CD4-positive, alpha-beta T cell treated with Interferon gamma for 1 hour (primary cell): ENCODE measurements at places on chromosomes 16 and 17.

- DNase-seq, result no peak
Measured at GRCh38 chr17:68238871-68239253, 9.0 kb upstream of the AMZ2 start.

GRCh38 chr16:72107371-72107770 is 13.7 kb downstream of the DHX38 start:
- no peak for DNase-seq

GRCh38 chr17:11495613-11496012 is 102.7 kb upstream of the DNAH9 start:
- no peak for DNase-seq

GRCh38 chr16:77059446-77059845 is 131.5 kb upstream of the MON1B start:
- DNase-seq, result no peak

DNA sequence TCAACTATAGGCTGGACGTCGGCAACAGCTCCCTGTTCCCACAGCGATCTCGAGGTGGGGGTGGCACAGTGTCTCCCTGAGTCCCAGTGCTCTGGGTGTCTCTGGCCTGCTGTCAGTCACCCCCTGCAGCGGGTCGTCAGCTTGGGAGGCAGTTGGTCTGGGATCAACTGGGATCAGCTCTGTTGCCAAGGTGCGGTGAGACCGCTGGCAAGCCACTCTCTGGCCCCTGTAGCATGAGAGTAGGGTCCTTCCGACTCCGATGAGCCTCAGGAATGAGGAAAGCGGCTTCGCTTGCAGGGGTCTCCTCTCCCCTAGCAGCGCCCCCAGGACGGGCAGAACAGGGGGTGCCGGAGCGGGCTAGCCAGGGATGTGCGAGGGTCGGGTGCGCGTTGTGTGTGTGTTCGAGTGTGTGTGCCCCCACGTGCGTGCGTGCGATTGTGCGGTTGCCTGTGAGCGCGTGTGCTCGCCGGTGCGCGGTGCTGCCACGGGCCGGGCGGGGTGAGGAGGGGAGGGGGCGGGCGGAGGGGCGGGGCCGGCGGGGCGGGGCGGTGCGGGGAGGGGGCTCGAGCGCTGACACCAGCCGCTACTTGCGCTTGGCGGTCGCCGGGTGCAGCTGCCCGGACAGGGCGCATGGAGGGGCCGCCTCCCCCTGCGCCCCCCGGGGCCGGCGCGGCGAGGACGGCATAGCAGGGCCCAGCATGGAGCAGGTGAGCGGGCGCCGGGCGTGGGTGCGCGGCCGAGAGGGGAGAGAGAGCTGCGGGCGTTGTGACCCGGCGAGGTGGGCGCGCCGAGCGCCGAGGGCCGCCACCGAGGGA is 9.4 kb upstream of the ARHGAP23 start:
- no peak for DNase-seq

GRCh38 chr16:59356709-59357108 is 622.6 kb upstream of the GOT2 start:
- DNase-seq, result no peak

- DNase-seq, result peak; percentile 19
Measured at GRCh38 chr17:55641676-55642081, 81.0 kb downstream of the TMEM100 start.

DNA sequence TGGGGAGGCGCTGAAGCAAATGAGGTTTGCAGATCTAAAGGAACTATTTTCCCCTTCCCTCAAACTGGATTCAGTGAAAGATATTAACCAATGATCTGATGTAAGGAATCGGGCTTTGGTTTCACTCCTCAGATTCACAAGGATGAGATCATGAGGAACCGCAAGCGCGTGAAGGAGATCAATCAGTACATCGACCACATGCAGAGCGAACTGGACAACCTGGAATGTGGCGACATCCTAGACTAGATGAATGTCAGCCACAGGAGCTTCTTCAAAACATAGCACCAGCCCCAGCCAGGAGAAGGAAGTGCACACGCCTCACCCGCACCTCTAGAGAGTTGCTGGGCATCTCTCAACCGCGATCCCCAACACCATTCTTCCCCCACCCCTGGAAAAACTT is 22.5 kb downstream of the ATPAF2 start:
- DNase-seq, result no peak

- DNase-seq, result no peak
Measured at GRCh38 chr16:83849421-83849820, 41.6 kb downstream of the HSBP1 start.

GRCh38 chr16:84979516-84979915 is 31.8 kb downstream of the ZDHHC7 start:
- DNase-seq, result no peak

DNA sequence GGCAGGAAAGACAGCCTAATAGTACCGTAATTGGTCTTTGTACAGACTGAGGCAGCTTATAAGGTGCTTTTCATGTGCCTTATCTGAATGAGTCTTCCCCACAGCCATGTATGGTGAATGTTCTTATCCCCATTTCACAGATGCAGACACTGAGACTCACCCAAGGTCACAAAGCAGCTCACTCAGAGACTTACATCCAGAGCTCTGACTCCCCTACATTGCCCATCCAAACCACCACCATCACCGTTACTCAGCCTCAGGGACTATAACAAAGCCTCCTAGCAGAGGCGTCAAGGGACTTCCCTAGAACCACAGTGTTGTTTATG is 627 bp upstream of the GPR179 start:
- DNase-seq, result no peak

- DNase-seq, result no peak
Measured at GRCh38 chr17:8122422-8122923, 1.4 kb downstream of the HES7 start.

DNA sequence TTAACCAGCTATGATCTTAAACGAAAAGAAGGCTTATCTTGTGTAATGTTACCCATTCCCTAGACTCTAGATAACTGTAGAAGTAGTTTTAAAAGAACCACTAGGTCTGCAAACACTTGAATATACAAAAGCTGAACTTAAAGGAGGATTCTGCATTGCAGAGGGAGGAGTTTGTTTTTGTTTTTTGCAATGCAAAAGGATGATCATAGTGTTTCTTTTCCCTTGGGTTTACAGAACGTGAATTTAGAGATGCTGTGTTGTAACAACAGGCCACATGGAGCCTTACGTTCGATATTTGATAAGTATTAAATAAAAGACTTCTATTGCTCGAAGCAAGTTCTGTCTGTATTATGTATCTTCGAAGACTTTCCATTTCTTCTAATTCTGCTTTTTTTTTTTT is 77.6 kb downstream of the CHD9 start:
- DNase-seq, result no peak

- DNase-seq, result no peak
Measured at GRCh38 chr17:38910325-38910724, 15.1 kb upstream of the LASP1NB start.

- DNase-seq, result no peak
Measured at GRCh38 chr17:14396547-14396946, 95.7 kb downstream of the HS3ST3B1 start.

DNA sequence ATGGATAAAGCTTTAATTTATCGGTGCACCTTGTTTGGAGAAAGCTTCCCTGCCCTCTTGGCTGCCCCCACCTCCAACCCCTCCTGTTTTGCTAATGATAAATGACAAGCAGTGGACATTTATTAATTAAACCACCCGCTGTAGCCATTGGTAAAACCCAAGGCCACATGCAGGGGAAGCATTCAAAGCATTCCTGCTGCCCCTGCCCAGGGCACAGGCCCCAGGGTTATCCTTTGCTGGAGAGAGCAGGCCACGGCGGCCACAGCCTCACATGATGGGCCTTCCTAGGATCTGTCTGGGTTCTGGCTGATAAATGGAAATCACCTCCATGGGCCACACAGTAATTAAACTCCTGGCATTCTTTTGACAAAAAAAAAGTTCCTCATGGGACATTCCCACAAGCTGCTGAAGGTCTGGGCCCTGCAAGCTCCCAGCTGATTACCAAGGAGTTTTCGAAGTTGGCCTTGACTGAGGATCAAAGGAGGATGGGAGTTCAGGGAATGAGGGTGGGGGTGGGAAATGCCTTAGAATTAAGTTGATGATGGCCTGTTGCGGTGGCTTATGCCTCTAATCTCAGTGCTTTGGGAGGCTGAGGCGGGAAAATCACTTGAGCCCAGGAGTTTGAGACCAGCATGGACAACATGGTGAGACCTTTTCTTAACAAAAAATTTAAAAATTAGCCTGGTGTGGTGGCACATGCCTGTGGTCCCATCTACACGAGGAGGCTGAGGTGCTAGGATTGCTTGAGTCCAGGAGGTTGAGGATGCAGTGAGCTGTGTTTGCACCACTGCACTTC is 35.5 kb downstream of the SOST start:
- no peak for DNase-seq

- no peak for DNase-seq
Measured at GRCh38 chr17:2691069-2691871, 20.3 kb downstream of the CLUH start.

DNA sequence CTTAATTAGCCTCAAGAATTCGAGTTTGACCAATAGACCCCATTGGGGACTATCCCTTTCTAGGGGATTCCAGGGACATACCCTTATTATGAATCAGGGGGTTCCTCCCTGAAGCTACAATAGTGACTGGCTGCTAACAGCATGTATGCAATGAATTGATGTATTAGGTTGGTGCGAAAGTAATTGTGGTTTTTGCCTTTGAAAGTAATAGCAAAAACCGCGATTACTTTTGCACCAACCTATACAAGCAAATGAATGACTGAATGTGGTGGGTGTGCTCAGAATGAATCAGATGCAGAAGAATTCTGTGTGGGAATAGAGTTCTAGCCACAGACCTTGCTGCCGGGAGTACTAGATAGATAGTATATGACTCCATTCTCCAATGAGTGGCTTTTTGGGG is 76.7 kb downstream of the HLF start:
- DNase-seq, result no peak

GRCh38 chr17:70716551-70716950 is 547.2 kb downstream of the KCNJ2 start:
- no peak for DNase-seq

DNA sequence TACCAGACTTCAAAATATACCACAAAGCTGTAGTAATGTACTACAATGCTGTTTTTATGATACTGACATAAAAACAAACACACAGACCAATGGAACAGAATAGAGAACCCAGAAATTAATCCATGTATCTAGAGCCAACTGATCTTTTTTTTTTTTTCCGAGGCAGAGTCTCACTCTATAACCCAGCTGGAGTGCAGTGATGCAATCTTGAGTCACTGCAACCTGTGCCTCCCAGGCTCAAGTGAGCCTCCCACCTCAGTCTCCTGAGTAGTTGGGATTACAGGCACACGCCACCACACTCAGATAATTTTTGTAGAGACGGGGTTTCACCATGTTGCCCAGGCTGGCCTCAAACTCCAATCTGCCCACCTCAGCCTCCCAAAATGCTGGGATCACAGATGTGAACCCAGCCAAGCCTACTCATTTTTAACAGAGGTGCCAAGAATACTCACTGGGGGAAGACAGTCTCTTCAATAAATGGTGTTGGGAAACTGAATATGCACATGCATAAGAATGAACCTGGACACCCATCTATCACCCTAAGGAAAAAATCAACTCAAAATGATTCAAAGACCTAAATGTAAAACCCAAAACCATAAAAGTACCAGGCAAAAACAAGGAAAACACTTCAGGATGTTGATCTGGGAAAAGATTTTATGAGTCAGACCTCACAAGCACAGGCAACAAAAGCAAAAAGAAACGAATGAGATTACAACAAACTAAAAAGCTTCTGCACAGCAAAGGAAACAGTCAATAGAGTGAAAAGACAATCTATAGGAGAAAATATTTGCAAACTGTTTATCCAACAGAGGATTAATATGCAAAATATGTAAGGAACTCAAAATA is 63.1 kb downstream of the STX8 start:
- DNase-seq, result no peak

- no peak for DNase-seq
Measured at GRCh38 chr16:87052506-87052905, 264.7 kb downstream of the C16orf95 start.

GRCh38 chr16:15829460-15829859 is 27.4 kb downstream of the MYH11 start:
- no peak for DNase-seq

DNA sequence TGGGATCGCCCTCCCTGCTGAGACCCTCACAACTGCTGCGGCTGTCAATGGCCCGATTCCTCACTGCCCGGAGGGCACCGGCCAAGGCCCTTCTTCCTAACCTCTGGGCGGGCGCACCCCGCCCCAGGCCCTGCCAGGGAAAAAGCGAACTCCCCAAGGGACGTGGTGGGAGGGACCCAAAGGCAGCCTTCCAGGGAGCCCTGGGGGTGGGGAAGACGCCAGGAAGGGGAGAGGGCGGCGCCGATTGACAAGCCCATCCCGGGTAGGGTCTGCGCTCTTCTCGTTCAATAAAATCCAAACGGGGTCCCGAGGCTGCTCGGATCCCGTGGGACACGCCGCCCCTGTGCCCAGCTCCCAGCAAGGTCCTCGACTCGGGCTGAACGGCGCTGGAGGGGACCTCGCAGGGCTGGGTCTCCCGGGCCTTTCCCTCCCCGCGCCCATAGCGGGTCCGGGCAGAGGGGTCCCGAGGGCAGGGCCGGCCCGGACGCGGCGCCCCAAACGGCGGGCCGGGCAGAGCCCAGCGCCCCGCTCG is 416 bp downstream of the KIFC3 start:
- no peak for DNase-seq

- DNase-seq, result no peak
Measured at GRCh38 chr16:79329166-79329521, 271.4 kb downstream of the MAF start.

- no peak for DNase-seq
Measured at GRCh38 chr16:22324787-22325597, 27.8 kb downstream of the POLR3E start.
